ENCODE measurements at places on chromosomes 5 and 9. TPM values are rescaled to one million over a fixed set of nuclear protein-coding genes. Genes with fewer than 3 reads are reported as not detected.

DNA sequence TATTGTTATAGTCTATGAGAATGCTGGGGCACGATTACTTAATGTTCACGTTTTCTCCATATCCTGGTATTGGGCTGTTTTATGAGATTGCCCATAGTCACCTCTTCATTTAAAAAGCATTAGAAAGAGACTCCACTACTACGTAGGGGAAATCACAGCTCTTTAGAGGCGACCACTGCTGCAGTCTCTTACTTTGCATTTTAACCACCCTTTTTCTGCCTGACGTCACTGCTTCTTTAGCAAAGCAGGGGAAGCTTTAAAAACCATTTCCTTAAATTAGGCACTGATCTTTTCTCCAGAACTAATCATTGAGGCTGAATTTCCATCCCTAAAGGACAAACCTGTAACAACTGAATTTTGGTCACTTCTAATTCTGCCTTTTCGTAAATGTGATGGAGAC, 38.9 kb downstream of the ZNF608 start:
- no peak for DNase-seq

GRCh38 chr5:146620669-146621051, 104.7 kb upstream of the GPR151 start:
- no peak for DNase-seq

- DNase-seq = no peak
Measured at GRCh38 chr5:93715761-93716160, 25.6 kb downstream of the POU5F2 start.

- DNase-seq = peak; percentile 69
Measured at GRCh38 chr5:78295035-78295961, 800 bp upstream of the AP3B1 start.

DNA sequence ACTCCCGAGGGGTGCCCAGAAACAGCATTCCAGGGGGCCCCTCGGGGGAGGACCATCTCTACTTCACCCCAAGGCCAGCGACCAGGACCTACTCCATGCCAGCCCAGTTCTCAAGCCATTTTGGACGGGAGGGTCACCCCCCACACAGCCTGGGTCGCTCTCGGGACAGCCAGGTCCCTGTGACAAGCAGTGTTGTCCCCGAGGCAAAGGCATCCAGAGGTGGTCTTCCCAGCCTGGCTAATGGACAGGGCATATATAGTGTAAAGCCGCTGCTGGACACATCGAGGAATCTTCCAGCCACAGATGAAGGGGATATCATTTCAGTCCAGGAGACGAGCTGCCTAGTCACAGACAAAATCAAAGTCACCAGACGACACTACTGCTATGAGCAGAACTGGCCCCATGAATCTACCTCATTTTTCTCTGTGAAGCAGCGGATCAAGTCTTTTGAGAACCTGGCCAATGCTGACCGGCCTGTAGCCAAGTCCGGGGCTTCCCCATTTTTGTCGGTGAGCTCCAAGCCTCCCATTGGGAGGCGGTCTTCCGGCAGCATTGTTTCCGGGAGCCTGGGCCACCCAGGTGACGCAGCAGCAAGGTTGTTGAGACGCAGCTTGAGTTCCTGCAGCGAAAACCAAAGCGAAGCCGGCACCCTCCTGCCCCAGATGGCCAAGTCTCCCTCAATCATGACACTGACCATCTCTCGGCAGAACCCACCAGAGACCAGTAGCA, 83.9 kb downstream of the GOLPH3 start:
- no peak for DNase-seq

Gene HSD17B3
- not detected for total RNA-seq

- no peak for DNase-seq
Measured at GRCh38 chr5:113761594-113761993, 248.1 kb downstream of the YTHDC2 start.

DNA sequence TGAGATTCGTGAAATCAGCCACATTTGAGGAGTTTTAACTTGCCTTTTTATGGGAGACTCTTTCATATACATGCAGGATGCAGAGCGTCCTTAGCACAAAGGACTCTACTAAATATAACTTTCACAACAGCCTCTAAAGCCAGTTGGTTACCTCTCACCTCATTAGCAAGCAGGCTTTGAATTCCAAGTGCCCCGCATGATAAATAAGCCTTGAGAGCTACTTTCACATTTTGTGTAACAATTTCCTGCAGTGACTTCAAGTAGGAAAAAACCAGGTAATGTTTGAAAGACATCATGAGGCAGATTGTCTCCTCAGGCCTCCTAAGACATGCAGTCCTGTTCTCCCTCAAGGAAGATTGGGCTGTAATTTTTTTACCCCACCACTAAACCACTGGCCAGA, 50.5 kb downstream of the RALGPS1 start:
- no peak for DNase-seq

- no peak for DNase-seq
Measured at GRCh38 chr9:109063760-109064159, 50.5 kb upstream of the CTNNAL1 start.

- no peak for DNase-seq
Measured at GRCh38 chr5:123209502-123210027, 120.5 kb downstream of the PRDM6 start.

DNA sequence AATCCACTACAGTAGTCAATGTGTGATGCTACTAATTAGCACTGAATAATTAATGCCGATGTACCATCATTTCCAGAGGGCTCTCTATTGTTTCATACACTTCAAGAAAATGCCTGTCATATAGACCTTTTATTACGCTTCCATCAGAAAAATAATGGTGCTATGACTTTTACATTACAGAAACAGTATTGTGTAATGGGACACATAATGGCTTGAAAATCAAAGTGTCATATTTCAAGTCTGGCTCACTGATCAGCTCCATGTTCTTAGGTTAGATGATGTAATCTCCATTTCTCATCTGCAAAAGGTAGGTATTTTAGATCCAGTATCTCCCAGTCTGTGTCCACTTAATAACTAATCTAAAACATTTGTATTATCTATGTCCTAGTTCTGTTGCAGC, 990.6 kb upstream of the TYRP1 start:
- DNase-seq = no peak

GRCh38 chr9:136711751-136712689, at the start of gene DIPK1B:
Gene DIPK1B (plus strand): TSS chr9:136712572. CDS start chr9:136712666, 94 bp downstream.
- DNase-seq = no peak

Gene ISOC1
- total RNA-seq = 36.4 TPM

GRCh38 chr9:69877852-69878514, 57.4 kb downstream of the CFAP95 start:
- DNase-seq = no peak

Gene FOXD4L4
- 0.30 TPM for total RNA-seq

Gene TIMD4
- 2.8 TPM for total RNA-seq

- DNase-seq = no peak
Measured at GRCh38 chr5:151820271-151820670, 48.5 kb downstream of the G3BP1 start.

Gene RMND5B
- 31.9 TPM for total RNA-seq

DNA sequence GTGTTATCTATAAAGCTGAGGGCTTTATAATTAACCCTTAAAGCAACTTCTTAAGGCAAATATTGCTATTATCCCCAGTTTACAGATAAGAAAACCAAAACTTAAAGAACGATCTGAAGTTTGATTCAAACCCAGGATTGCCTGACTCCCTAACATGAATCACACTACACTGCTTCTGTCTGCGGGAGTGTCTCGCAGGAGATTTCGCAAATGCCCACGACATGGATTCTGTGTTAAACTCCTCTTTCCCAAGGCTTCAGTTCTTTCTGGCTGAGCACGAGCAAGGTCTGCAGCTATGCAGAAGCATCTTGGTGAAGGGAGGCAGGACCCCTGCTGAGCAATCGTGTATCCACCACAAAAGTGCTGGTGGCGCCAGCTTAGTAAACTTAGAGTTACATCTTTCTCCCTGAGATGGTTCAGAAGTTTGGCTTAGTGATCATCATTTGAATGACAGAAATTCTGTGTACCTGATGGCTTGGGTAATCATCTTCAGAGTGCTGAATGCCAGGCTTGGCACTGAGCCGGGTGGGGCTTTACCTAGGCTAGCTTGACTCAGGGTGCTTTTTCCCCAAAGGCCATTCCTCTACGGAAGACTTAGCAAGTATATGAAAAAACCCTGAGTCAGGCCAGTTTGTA, 81.4 kb upstream of the PIK3R1 start:
- peak; percentile 56 for DNase-seq

- no peak for DNase-seq
Measured at GRCh38 chr9:31908158-31908890, 476.1 kb upstream of the ACO1 start.

Gene PCDHGC5
- total RNA-seq = 0.64 TPM

Gene ZNF608
- total RNA-seq = 14.6 TPM

Gene MARCHF11
- not detected for total RNA-seq

DNA sequence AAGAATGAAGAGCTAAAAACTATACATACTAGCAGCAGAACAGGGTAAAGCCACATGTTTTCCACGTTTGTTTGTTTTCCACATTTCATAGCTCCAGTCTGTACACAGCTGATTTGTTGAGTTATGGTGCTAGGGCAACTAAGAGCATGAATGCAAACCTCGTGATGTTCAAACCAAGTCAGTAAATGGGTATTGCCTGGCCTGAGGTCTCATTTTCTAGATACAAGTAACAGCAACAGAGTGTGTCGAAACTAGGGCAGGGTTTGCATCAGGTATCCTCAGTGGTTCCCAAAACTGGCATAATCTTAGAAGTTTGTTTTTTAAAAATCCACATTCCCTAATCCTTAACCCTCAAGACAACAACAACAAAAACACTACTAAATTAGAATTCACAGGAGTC, 89.3 kb downstream of the CEMIP2 start:
- DNase-seq = no peak
